Activated CD4-positive, alpha-beta T cell treated with anti-CD3 and anti-CD28 coated beads, Interleukin-2, amount 50 U/mL, for 16 hours (primary cell): ENCODE measurements at places on chromosomes 2 and 18.

DNA sequence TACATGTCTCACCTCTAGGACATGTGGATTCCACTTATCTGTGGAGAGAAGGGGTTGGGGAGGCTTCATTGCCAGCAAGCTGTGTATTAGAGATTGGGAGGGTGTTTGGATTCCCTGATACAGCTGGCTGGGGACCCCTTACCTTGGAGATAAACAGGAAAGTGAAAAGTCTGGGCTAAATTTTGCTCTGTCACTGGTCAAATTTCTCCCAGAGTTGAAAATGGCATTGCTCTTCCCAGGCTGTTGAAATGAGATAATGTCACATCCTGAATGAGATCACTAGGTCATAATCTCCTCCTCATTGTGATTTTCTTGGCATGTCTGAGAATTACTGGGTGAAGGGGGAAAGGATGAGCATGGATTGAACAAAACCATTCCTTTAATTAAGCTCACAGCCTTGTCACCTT is 265.0 kb upstream of the PARD3B start:
- no peak for DNase-seq

DNA sequence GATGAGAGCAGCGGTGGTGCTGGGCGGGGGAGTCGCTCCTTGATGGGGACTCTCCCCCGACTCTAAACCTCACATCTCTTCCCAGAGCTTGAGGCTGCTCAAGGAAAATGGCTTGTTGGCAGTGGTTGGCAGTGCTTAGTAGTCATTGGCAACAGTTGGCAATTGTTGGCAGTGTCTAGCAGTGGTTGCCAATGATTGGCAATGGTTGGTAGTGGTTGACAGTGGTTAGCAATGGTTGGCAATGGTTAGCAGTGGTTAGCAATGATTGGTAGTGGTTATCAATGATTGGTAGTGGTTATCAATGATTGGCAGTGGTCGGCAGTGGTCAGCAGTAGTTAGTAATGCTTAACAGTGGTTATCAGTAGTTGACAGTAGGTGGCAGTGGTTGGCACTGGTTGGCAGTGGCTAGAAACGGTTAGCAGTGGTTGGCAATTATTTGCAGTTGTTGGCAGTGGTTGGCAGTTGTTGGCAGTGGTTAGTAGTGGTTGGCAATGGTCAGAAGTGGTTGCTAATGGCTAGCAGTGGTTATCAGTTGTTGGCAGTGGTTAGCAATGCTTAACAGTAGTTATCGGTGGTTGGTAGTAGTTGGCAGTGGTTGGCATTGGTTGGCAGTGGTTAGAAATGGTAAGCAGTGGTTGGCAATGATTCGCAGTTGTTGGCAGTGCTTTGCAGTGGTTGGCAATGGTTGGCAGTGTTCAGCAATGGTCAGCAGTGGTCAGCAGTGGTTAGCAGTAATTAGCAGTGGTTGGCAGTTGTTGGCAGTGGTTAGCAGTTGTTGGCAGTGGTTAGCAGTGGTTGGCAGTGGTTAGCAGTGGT is 85.4 kb upstream of the OTOS start:
- no peak for DNase-seq

GRCh38 chr2:201654616-201655384 is 11.5 kb upstream of the TMEM237 start:
- DNase-seq = no peak

DNA sequence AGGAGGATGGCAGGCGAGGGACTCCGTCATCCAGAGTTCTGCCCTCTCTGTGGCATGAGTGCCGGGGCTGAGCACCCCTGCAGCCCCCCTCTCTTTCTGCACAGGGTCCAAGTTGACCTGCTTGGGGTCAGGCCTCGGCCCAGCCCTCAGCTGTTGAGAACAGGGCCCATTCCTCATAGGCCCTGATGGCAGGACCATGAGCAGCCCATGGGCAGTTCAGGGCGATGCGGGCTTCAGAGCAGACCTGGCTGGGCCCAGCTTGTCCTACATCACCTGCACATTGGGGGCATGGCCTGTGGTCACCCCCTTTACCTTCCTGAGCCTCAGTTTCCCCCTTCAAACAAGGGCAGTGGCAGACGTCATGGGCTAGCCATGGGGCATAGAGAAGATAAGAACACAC is 238.1 kb downstream of the SEPTIN10 start:
- DNase-seq = no peak

DNA sequence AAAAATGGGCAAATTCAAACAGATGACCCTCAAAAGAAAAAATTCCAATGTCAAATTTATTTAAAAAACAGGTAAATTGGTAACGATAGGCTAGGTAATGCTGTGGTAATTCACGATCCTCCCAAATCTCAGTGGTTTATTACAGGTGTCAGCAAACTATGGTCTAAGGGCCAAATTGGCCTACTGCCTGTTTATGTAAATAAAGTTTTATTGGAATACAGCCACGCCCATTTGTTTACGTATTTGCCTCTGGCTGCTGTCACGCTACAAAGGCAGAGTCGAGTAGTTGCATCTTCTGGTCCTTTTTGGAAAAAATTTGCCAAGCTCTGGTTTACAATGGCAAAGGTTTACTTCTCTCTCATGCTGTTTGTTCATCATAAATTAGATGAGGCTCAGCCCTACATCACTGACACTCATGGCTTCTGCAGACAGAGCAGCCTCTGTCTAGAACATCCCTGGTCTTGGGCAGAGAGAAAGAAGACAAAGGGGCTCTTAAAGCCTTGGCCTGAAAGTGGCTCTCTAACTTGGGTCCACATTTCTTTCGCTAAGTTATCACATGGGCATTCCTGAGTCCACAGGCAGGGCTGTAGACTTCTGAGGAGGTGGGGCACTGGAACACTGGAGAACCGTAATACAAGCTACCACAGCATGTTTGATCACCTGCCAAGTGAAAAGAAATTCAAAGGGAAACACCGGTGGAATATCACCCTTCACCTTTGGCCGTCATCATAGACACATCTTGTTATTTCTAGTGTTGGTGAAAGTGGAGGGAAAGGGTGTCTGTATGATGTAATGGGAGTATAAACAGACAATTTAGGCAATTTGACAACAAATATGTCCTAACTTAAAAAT is 34.8 kb downstream of the SP110 start:
- no peak for DNase-seq

DNA sequence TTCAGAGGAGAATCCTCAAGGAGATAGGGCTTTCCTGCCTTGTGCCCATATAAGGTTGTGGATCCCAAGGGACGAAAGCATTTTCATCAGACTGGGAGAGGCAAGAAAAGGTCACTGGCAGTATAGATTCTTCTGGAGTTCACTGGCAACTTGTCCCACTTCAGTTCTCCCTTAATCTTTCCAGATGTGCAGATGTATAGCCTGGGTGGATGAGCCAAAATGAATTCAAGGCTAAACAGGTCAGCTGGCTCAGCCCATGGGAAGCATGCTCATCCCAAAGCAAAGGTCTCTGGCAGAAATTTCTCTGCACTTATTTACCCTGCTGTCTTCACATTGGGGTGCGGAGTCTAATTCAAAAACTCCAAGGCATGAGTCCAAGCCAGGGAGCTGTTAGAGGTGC is 148.9 kb upstream of the TNP1 start:
- no peak for DNase-seq

GRCh38 chr2:175595139-175595538 is 406.9 kb downstream of the LNPK start:
- DNase-seq = no peak

DNA sequence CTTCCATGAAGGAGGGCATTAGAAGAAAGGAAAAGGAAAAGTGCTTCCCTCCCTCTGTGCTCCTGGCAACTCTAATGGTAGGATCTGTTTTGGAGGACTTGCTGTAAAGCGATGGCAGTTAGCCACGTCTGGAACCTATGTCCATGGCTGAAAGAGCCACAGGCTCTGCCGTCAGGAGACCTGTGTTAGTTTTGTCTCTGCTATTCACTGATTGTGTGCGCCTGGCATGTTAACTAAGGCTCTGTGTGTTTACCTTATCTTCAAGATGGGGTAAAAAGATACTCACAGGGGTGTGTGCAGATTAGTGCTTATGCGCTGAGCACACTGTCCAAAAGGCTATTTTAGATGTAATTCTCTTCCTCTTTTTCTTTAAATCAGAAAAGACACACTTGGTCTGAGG is 109.8 kb upstream of the LTBP1 start:
- DNase-seq = no peak
